ENCODE measurements at places on chromosomes 6 and 20.

DNA sequence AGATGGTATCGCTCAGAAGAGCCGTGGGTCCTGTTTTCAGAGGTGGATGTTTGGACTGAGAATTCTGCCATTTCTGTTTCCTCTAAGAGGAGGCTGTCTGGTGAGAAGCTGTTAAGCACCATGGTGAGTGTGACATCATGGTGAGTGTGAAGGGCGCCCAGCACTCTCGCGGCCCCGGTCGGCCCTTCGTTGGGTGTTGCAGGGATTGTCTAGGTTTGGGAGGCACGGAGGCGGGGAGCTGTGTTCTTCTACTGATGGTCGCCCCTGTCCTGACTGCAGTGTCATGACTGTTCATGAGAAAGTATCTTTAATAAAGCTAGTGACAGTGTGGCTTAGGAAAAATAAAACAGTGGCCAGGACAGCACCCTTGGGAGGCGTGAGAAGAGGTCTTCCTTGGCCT is 70.4 kb downstream of the NOL4L start:
- no peak for DNase-seq

DNA sequence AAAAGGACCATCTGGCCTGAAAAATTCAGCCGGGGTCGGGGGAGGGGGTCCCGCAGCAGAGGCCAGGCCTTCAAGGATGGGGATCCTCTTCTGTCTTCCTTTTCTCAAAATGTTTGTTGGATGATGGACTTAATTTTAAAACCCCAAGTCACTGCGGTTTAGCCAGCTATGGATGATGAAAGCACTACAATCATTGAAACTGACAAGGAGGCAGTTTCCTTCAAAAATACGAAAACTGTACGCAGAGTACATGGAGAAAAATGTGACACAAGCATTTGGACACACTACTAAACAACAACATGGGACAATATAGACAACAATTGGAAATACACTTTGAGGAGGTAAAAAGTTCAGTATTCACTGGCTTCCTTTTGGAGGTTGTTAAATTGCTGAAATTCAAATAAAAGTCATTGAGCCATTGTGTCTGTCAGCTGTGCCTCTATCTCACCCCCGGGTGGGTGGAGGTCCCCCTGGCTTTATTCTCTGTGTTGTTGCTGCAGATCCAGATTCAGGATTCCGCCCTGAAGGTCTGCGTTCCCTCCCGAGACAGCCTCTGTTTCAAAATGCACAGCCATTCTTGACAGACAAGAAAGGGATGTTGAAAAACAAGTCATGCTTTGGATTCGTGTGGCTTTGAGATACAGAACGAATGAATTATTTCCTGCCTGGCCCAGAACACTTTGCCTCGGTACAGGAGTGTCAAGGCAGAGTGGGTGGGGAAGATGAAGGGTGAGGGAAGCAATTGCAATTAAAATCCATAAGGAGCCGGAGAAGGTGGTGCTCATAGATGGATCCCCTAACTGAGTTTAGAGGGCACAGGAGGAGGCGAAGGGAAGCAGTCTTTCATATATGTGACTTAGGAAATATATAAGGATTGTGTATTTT is 118.2 kb downstream of the TTLL2 start:
- no peak for DNase-seq

- DNase-seq: no peak
These were observed 986.2 kb upstream of the CITED2 start for GRCh38 chr6:140360651-140361050.

GRCh38 chr6:151034825-151035781 is 169.6 kb downstream of the MTHFD1L start:
- DNase-seq: no peak

GRCh38 chr20:46154305-46154704 is 36.2 kb downstream of the CD40 start:
- no peak for DNase-seq

DNA sequence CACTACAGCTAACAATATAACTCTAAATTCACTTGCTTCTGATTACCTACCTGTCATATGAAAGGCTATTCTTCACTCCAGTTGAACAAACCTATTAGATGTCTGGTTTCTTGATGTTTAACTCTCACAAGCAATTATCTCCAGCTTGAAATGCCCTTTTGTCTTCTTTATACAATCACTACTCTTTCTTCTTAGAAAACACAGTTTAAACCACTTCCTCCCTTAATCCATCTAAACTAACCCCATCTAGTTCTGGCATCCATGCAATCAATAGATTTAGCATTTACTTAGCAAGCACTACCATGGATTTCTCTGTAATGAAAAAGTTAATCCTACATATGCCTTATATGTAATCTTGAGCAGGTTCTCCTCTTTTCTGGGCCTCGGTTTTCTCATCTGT is 127.3 kb downstream of the ATXN1 start:
- no peak for DNase-seq

GRCh38 chr20:37922016-37922415 is 19.1 kb downstream of the VSTM2L start:
- DNase-seq: no peak

DNA sequence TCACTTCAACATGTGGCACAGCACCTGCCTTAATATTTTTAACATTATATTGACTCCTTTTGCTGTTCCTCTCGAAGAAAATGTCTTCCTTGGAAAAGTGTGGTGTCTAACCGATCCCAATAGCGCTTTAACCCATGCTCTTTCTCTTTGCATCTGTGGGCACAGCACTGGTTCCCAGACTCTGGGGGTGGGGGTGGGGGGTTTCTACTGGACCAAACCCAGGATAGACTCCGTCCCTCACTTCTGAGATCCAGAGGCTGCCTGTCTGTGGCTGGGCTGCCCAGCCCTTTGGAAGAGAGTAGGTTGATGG is 3.9 kb upstream of the ZNF292 start:
- no peak for DNase-seq

- DNase-seq: no peak
These were observed 11.6 kb downstream of the AKIRIN2 start for GRCh38 chr6:87690441-87690840.

GRCh38 chr20:14332866-14333265 is 4.5 kb downstream of the FLRT3 start:
- no peak for DNase-seq

GRCh38 chr6:11236076-11236750 is 3.7 kb upstream of the NEDD9 start:
- peak; percentile 53 for DNase-seq

- no peak for DNase-seq
These were observed 181.4 kb upstream of the CST7 start for GRCh38 chr20:24767623-24768100.

DNA sequence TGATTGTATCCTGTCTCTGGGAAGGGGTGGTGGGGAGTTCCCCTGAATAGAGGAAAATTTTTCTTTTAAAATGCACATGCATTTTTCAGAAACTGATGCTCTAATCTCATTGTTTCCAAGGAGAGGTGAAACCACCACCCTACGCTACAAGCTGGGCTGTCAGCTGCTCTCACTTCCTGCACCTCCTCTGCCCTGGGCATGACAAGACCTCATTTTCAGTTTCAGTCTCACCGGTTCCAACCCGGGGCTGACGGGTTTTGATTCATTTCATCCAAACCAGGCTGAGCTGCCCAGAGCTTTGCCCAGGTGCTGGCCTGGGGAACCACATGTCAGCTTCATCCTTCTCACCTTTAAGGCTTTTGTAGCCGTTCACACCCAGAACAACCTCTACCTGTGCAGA is 99.7 kb downstream of the EYA2 start:
- DNase-seq: no peak

- peak; percentile 92 for DNase-seq
These were observed 2.0 kb downstream of the CEBPB start for GRCh38 chr20:50192364-50193198.

DNA sequence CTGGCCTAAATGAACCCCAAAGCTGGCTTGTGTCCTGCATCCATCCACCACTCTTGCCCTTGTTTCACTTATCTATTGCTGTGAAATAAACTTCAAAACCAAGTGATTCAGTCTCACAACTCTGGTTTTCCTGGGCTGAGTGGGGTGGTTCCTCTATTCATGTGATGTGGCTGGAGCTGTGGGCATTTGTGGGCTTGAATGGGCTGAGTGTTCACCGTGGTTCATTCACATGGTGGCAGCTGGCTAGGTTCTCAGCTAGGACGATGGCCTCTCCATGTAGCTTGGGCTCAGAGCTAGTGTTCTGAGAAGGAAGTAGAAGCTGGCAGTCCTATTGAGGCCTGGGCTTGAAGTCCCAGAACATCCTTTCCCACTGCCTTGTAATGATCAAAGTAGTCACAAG is 30.4 kb downstream of the FKBP1A start:
- no peak for DNase-seq

Data from choroid plexus epithelial cell (primary cell).